ENCODE measurements at places on chromosomes 7 and 10.
A peak's percentile ranks its signal among the peaks of the same experiment; 100 is the strongest.

DNA sequence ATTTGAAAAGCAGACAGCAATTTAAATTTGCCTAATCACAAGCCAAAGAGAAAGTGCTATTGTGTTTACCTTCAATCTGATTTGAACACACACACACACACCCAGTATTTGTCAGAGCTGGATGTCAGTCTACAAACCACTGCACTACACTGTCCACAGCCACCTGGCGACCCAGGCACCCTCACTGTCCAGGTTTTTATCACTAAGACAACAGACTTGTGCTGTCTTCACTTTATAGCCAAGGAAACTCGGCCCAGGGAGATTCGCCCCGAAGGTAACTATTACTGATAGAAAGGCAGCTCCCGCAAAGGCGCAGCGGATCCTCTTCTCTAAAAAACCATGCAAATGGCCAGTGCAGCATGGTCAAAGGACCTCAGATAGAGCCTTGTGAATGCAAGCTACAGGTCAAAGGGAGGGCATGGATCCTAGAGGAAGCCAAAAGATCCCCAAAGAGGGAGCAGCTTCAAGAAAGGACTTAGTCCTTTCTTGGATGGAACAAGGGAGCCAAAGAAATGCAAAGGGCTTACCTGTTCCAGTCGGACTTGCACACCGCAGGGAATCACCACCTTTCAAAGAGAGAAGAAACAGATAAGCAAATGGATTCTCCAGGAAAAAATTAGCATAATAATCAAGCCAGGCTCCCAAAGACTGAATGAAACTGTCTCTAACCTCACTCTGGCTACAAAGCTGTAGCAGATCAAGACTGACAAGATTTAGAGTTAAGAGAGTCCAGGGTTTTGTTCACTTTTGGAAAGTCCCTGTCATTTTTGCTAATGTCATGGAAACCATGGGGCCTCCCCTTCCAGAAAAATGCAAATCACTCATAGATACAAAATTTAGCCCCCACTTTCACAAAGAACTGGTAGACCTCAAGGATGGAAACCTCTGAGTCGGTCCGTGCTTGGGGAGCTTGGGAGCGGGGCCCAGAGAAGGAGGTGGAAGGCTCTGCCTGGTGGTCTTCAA, 101.1 kb downstream of the TNS3 start:
- no peak for DNase-seq

GRCh38 chr10:31739711-31740110, 188.9 kb downstream of the ARHGAP12 start:
- DNase-seq = peak; percentile 90

DNA sequence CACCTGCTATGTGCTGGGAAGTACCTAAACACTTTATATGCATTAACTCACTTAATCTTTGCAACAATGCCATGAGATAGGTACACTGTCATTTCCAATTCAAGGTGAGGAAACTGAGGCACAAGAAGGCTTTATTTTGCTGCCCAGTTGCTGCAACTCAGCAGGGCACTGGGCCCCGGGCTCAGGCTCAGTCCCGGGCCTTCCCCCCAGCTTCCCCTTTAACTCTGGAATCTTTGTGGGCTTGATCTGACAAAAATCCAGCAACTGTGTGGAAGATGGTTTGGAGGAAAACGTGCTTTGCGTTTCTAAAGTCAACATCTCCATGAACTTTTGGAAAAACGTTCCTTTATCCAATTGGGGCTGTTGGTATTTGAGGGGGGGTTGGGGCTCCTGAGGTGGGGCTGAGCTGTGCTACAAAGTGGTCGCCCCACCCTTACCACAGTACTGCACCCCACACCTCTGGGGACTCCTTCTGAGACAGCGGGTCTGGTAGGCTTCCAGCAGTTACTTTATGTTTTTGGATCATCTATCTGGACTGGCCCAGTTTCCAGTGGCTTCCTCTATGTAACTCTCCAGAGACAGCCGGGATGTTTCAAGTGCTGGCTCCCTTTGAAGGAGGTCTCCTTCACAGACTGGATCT, 40.5 kb upstream of the CAMK1D start:
- DNase-seq = no peak

- DNase-seq = no peak
These were observed 53.4 kb upstream of the CYP2C18 start for GRCh38 chr10:94630017-94630688.

- DNase-seq = no peak
These were observed 550.4 kb upstream of the PCDH15 start for GRCh38 chr10:55351431-55351830.

DNA sequence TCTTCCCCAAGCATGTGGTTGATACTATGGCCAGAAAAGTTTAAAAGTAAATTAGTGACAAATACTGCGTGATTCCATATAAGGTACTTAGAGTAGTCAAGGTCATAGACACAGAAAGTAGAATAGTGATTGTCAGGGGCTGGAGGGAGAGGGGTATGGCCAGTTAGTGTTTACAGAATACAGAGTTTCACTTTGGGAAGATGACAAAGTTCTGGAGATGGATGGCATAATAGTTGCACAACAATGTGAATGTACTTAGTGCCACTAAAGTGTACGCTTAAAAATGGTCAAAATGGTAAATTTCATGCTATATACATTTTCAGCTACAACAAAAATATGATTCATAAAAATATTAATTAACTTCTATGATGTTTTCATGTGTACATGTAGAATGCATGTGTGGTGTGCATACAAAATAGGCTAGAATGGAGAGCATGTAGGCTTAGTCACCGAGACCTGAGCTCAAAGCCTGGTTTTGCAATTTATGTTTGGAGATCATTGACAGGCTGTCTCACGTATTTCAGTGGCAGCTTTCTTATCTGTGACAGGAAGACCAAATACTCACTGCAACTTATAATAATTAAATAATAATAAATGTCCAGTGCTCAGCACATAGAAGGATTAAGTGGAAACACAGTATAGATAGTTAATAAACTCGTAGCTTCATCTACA, 625.6 kb downstream of the SUGCT start:
- DNase-seq = no peak
